ENCODE measurements at places on chromosomes 7 and 10.

- DNase-seq: no peak
Observed at GRCh38 chr10:100291356-100291755, 4.9 kb upstream of the BLOC1S2 start.

- no peak for DNase-seq
Observed at GRCh38 chr10:113028456-113029440, 78.7 kb downstream of the TCF7L2 start.

DNA sequence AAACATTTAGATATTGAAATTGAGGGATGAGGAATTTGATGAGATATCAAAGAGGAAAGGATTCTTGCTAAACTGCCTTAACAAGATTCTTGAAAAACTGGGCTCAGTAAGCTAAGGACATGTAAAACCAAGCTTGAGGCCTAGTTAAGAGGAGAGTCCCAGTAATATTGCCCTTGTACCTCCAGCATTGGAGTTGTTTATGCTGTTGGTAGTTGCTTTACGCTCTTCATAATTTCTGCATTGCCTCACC lies 156.1 kb upstream of the TRIM24 start:
- no peak for DNase-seq

DNA sequence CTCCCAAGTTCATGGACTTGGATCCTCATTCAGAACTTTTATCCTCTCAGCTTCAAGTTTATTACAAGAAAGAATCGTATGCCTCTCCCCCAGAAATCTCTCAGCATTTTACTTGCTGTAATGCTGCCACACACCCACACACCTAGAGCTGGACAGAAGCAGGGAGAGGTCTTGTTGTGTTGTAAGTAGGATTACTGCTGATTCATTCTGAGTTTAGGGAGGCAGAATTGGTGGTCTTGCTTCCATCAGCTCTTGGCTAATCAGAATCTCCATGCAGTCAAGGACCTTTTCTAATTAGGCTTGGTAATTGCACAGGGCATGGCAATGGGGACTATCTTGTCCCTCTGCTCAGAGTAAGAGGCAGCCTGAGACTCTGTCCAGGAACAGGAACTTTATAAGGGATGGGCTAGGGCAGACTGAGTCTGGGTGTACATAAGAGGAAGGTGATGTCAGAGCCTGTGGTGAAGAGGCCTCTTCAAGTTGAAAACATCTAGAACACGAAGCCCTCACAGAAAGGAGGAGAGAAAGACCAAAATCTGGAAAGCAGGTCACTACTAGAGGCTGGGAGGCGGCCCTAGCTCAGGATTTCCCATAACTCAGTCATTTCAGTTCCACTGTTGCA lies 7.0 kb upstream of the PTPRE start:
- DNase-seq: no peak

GRCh38 chr7:155919391-155920067 lies 107.3 kb upstream of the SHH start:
- no peak for DNase-seq

DNA sequence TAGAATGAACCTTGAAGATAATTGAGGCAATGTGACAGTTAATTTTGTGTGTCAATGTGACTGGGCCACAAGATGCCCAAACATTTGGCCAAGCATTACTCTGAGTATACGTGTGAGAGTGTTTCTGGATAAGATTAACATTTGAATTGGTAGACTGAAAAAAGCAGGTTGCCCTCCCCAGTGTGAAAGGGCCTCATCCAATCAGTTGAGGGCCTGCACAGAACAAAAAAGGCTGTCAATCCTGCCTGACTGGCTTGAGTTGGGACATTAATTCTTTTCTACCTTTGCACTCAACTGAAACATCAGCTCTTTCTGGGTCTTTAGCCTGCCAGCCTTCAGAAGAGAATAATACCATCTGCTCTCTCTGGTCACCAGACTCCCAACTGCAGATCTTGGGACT lies 56.6 kb upstream of the PDE1C start:
- no peak for DNase-seq

GRCh38 chr10:127942811-127943210 lies 35.9 kb downstream of the PTPRE start:
- DNase-seq: no peak

- DNase-seq: no peak
Observed at GRCh38 chr10:130042381-130042780, 68.2 kb downstream of the C10orf143 start.

All from stimulated activated CD8-positive, alpha-beta memory T cell treated with anti-CD3 and anti-CD28 coated beads, Interleukin-12 subunit alpha, Interleukin-12 subunit beta, amount 100 ng/mL, for 1 hour (primary cell).